Stimulated activated CD8-positive, alpha-beta memory T cell treated with anti-CD3 and anti-CD28 coated beads, Interleukin-7, amount 100 ng/mL, for 48 hours (primary cell): ENCODE measurements at places on chromosomes 16 and 17.

- DNase-seq = no peak
Observed at GRCh38 chr16:89574681-89575246, 794 bp upstream of the CPNE7 start.

DNA sequence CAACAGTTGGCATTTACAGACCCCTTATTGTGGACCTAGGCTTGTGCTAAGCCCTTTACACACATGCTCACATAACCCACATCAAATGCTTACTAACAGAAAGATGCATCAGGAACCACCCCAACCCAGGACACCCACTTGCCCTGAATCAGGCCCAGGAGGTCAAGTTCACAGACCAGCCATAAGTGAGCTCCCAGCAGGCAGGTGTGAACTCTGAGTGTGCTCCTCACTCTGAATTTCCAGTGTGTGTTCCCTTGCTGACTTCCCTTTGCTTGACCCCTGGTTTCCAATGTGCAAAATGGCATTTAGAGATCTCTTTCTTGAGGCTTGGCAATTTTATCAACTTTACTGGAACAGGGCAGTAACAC, 87.0 kb downstream of the BMERB1 start:
- DNase-seq = no peak

- DNase-seq = no peak
Observed at GRCh38 chr17:10556301-10557005, 7.0 kb upstream of the MYH2 start.

GRCh38 chr17:80461528-80462160, 14.8 kb downstream of the NPTX1 start:
- no peak for DNase-seq

- no peak for DNase-seq
Observed at GRCh38 chr16:84942786-84943185, 68.5 kb downstream of the ZDHHC7 start.

GRCh38 chr17:74637926-74638325, 14.4 kb upstream of the CD300E start:
- DNase-seq = no peak
